ENCODE measurements at places on chromosomes 11 and 22.

- no peak for DNase-seq
Measured at GRCh38 chr11:105241136-105241535, 101.6 kb upstream of the CARD18 start.

GRCh38 chr22:23240639-23241389, 60.5 kb downstream of the BCR start:
- DNase-seq, result peak; percentile 44

DNA sequence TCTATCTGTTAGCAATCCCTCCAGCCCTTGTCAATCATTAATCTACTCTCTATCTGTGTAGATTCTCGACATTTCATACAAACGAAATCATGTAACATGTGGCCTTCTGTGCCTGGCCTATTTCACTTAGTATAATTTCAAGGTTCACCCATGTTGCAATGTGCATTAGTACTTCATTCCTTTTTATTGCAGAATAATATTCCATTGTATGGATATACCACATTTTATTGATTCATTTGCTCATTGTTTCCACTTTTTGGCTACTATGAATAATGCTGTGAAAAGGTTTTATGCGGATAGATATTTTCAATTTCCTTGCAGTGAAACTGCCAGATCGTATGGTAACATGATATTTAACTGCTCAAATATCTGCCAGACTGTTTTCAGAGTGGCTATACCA, 100.1 kb downstream of the MIAT start:
- no peak for DNase-seq

GRCh38 chr22:20488946-20489345, 6.6 kb downstream of the KLHL22 start:
- DNase-seq, result no peak

DNA sequence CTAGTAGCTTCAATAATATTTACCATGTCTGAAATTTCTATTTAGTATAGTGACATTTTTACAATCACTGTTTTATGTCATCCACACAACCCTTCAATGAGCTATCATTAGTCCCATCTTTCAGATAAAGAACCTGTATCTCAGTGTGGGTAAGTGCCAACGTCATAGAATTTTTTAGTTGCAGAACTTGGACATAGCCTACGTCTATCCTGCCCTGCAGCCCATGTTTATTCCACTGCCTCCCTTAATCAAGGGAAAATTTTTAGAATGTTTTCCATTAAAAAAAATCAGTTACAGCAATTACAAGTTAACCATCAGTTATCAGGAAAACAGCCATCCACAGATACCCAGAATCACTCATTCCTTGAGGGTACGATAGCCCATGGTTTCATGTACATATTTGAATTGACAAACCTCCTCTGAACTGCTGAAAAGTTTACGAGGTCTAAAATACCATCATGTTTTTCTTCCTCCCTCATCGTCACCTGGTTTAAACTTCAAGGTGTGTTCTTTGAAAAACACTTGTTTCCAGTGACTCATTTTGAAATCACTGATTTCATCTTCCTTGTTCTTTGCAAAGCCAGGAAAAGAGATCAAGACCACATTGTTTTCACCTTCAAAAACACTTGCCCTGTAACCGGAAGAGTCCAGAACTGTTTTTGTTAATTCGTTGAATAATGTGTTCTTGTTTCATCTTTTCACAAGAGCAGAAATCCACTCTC, 100.9 kb downstream of the FAM76B start:
- DNase-seq, result no peak

DNA sequence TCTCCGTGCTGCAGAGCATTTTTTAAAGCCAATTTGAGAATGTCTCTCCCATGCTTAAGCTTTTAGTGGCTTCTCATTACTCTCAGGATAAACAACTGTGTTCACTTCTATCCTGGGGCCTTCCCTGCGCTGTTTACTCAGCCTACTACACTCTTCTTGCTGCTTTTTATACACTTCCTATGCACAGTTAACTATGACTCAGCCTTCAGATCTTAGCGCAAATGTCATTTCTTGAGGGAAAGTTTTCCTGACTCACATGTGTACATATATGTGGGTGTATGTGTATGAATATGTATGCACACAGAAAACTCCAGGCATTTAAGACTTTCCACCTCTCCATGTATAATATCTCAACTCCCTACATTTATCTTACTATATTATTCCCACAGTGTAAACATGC, 9.8 kb downstream of the THAP12 start:
- peak; percentile 38 for DNase-seq

DNA sequence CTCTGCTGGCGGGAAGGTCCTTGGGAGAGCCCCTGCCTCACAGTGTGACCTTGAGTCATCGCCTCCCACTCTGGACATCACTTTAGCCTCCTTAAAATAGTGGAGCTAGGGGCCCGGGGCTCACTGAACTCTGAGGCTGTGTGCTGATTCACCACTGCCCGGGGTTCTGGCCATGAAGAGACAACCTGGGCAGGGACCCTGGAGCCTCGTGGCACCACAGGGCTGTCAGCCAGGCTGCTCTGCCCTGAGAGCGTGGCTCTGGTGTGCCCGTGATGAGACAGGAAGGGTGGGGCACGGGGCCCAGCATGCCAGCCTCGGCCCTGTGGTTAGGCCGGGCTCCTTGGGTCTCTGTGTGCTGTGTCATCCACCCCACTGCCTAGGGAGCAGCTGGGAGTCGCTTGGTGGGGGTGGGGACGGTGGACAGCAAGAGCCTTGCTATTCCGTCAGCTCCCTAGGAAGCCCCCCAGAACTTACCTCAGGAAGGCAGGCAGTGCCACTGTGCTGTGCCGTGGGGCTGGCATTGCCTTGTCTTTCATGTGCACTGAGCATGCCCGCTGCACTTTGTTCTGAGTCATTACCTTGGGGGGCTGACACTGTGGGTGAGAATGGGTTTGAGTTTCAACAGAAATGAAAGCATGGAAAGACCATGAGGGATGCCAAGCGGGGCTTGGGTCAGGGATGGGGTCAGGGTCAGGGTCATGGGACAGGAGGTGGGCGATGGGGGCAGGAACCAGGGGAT, 31.7 kb downstream of the TPCN2 start:
- peak; percentile 78 for DNase-seq

- no peak for DNase-seq
Measured at GRCh38 chr11:67601098-67601497, 5.6 kb upstream of the NDUFV1 start.

- DNase-seq, result no peak
Measured at GRCh38 chr22:17865183-17866055, 91.2 kb upstream of the BID start.

DNA sequence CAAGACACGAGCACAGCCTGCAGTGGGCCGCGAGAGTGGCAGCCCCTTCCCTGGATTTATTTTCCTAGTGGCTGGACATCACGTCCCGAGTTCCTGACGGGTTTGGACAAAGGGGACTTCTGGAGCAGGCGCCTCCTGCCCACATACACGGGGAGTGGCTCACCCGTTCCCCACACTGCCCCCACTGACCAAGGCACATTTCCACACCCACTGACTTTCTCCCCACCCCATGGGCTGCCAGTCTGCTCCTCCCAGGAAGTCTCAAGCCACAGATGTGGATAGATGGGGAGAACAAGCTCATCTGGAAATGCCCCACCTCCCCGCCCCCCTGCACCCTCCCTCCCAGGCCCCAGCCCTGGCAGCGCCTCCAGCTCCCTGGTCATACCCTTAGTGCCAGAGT, 34.0 kb upstream of the FADD start:
- no peak for DNase-seq

DNA sequence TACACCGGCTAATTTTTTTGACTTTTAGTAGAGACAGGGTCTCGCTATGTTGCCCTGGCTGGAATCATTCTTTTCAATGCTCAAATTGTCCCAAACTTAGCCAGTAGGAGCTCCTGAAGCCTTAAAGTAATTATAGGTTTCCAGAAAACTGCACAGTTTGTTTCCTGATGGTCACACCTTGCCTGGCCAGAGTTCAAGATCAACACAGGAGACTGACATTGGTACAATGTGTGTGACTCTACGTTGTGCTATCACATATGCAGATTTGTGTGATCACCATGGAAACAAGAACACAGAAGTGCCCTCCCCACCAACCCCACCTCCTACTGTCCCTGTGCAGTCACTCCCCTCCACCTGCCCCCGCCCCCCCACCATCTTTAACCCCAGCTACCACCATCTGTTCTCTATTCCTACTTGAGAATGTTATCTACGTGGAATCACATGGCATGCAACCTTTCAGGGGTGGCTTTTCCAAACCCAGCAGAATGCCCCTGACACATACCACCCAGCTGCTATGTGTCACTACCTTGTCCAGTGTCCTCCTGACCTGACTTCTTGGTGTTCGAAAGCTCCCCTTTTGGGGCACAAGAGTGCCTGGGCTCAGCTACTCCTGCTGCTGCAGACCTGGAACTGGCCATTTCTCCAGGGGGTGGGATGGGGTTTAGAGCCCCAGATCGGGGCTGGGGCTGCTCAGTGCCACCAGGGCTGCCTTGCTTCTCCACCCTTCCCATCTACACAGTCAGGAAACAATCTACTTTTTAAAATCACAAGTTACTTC, 6.1 kb upstream of the NAP1L4 start:
- no peak for DNase-seq

DNA sequence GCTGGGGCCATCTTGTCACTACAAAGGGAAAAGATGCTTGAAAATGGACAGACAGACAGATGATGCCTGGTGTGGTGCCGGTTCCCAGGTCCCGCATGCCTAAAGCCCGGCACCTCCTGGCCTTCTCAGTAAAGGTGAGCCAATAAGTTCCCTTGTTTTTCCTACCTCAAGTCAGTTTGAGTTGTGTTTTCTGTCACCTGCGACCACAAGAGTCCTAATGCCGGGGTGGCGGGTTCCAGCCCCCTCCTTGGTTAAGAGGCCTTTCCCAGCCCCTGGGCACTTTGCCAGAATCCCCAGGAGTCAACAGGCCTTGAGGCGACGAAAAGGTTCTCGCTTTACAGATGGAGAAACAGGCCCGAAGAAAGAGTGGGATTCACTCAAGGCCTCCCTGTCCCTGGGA, 9.0 kb downstream of the FGF19 start:
- no peak for DNase-seq

GRCh38 chr11:14907411-14908213, 15.6 kb upstream of the CYP2R1 start:
- peak; percentile 89 for DNase-seq

DNA sequence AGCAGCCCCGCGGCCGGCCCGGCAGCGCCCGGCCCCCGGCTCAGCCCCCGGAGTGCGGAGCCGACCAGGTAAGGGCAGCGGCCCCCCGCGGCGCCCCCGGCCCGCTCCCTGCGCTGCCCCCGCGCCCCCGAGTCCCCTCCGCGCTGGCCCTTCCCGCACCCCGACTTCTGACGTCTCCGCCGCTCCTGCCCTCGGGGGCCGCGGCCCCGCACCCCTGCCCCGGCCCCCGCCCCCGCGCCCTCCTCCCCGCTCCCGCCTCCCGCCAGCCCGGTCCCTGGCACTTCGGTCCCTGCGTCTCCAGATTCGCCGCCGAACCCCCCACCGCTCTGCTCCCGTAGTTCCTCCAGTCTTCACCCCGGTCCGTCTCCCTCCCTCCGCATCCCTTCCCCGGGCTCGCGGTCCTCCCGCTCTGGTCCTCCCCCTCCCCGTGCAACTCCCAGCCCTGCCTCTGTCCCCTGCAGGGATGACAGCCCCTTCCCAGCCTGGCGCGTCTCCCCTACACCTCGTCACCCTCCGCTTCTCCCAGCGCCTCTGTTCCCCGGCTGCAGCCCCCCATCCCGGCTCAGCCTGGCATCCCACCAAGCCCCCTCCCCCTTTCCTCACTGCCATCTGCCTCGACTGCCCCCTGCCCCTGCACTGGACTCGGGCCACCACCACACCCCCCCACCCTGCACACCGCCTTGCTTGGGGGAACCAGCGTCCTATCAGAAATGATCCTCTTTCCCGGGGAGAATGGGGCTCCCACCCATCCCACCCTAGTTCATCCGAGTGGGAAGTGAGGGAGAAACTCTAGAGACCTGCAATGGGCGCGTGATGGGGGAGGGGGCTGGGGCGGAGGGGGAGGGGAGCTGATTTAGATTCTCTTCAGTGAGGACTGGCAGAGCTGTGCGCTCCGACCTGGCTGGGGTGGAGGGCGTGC, 531 bp downstream of the GRIK4 start:
- DNase-seq, result no peak

GRCh38 chr11:29328961-29329441, 687.8 kb downstream of the KCNA4 start:
- no peak for DNase-seq

DNA sequence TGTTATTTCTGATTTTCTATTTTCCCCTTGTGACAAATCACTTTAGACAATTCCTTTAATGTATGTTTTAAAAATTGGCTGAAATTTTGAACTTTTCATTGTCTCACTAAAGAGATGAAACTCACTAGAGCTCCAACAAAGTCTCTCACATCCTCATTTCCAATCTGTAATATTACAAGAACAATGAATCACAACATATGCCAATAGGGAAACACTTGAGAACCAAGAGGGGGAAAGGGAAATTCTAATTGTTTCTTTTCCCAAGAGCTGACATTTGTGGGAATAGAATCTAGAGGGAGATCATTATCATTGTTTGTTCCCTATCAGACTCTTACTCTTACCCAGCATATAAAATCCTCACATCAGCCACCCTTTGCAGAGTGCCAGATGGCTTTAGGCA, 28.2 kb downstream of the OR10D3 start:
- peak; percentile 41 for DNase-seq

GRCh38 chr11:850775-851763, 8.4 kb downstream of the TSPAN4 start:
- DNase-seq, result peak; percentile 29

DNA sequence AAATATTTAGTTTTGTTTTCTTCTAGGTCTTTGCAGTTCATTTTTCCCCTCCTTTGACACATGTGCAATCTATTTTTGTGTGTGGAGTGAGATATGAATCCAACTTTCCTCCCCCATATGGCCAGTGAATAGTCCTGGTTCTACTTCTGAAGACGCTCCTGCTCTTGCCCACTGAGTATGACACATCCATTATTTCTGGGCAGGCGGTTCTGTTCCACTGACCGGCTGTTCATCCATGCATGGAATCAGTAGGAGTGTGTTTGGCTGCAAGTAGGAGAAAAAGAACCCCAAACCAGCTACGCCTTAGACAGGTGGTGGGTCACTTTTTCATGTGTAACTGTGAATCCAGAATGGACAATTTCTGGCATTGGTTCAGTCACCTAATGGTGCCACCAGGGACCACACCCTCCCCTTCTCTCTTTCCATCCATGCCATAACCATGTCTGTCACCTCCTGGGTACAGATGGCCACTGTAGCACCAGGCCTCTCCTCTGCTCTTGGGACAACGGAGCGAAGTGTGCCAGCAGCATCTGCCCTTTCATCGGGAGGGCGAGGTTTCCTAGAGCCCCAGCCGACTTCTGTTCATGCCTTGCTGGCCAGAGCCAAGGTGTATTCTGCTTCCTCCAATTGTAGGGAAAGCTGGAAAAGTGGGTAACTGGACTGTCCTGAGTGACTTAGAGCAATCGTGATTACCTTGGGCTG, 67.4 kb upstream of the SLC22A12 start:
- no peak for DNase-seq

- no peak for DNase-seq
Measured at GRCh38 chr11:37026326-37026725, 428.3 kb upstream of the RAG2 start.

DNA sequence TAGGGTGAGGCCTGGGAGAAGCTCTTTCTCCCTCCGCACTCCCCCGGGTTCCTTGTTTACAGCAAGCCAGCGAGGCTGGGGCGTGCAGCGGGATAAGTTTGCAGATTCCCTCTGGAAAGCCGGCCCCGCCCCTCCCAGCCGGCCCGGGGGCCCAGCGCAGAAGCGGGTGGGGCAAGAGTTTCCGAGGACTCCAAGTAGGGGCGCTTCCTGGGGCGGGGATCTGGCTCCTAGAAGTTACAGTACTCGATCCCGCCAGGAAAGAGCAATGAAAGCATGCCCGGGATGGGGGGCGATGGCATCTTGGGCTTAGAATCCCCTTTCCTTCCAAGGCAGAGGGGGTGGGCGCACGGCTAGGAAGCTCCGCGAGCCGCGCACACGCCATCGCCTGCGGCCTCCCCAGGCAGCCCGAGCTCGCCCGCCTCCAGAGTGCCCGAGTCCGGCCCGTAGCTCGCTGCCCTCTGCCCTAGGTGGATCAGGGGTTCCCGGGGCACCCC, 385 bp downstream of the TST start:
- peak; percentile 26 for DNase-seq

All from suppressor macrophage (primary cell).